ENCODE measurements at places on chromosomes 5 and 9.

DNA sequence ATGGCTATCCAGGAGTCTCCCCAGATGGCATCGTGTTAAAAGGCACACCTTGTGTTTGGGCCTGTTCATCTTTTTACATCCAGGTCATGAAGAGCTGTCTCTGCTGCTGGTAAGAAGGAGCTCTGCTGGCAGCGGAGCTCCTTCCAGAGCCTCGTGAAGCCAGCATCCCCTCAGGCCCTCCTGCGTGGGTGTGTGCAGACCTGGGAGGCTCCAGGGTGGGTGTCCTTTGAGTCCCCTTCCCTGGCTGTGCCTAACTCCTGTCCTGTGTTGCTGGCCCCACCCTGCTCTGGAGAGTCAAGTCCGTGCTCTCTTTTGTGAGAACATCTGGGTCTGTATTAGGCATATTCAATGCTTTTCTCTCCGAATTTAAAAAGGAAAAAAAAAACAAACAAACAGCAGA lies 149.6 kb upstream of the IRX2 start:
- no peak for DNase-seq

DNA sequence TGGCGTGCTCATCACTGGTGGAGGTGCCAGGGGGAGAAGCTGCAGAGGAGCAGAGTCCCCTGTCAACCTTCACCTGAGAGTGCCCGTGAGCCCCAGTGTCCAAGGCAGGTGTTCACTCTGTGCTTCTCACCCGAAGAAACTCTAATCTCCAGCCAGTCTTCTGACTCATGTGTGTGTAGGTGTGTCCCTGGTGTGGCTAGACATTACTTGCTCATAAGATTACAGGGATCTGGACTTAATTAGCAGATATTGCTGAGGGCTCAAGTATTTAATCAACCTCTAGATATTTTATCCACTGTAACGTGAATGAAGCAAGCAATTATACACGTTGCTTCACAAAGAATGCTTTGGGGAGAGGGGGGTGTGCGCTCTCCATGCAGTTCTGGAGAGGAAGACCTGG lies 72.5 kb downstream of the MED10 start:
- no peak for DNase-seq

GRCh38 chr5:133240425-133241091 lies 188.7 kb downstream of the HSPA4 start:
- peak; percentile 62 for DNase-seq

GRCh38 chr5:119332978-119333401 lies 22.8 kb upstream of the TNFAIP8 start:
- DNase-seq = no peak

- no peak for DNase-seq
These were observed 316.4 kb upstream of the GRIN3A start for GRCh38 chr9:102054811-102055210.

DNA sequence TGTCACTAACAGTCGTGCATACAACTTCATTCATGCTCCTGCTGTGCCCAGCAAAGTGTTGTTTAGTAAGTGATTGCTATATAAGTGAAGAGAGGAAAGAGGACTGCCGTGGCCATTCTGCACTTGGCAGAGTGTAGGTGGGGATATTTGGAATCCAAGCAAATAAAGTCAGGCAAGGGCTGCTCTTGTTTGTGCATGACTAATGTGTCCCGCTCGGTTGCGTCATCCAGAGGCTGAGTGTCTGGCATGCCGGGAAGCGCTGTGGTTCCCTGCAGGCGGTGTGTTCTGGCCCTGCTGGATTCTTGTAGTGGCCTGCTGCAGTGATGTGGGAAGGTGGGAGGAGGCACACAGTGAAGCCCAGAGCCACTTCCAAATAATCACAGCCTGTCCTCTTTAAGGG lies 136.9 kb upstream of the ANKH start:
- DNase-seq = peak; percentile 89

DNA sequence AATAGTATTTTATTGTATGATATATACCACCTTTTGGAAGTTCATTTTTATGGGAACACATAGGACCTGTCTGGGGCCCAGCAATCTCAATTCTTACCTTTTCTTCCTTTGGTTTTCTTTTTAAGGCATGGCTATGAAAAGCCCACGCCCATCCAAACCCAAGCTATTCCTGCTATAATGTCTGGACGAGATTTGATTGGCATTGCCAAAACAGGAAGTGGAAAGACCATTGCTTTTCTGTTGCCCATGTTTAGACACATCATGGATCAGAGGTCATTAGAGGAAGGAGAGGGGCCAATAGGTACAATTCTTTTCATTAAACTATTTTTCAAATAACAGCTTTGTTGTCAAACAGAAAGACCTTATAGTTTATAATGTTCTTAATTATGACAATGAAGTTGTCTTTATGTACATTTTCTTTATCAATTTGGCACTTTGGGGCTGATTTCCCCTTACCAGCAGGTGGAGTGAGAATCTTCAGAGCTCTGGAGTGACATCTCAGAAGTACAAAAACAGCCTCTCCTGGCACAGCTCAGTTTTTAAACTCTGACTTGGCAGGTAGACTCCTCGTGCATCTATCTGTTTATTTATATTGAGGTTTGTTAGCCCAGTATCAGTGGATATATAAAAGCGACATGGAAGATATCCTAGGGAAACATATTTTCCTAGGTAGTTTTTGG lies 25.8 kb downstream of the DDX46 start:
- DNase-seq = no peak

DNA sequence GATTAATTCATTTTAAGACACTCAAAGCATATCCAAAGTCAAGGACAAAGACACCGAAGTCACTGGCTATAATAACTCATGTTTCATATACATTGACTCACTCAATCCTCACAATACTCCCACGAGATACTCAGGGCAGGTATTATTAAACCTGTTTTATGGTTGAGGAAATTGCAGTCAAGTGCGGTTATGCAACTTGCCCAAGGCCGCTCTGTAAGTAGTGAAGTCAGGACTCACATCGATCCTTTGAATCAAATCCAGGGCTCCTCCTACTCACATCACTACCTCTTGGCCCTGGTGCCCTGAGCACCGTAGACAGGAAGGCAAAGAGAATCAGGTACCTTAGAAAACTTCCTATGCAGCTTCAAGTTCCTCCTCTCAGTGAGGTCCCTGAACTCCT lies 87.8 kb upstream of the APC start:
- DNase-seq = no peak

GRCh38 chr9:19807182-19807892 lies 18.5 kb upstream of the SLC24A2 start:
- DNase-seq = no peak

- DNase-seq = no peak
These were observed 74.0 kb upstream of the SLC30A5 start for GRCh38 chr5:69019668-69020375.

All from HS-27A (cell line).